ENCODE measurements at places on chromosomes 5 and 9. TPM values are rescaled to one million over a fixed set of nuclear protein-coding genes. Genes with fewer than 3 reads are reported as not detected.
A peak's percentile ranks its signal among the peaks of the same experiment; 100 is the strongest.

CATSPER3 gene
- 0.99 TPM for total RNA-seq

STPG3 gene
- total RNA-seq, result not detected

SLC34A3 gene
- not detected for total RNA-seq

FUBP3 gene
- total RNA-seq, result 58.4 TPM

MARCOL gene
- total RNA-seq, result not detected

LEAP2 gene
- total RNA-seq, result 28.3 TPM

CCL27 gene
- 0.68 TPM for total RNA-seq

RETREG1 gene
- total RNA-seq, result 5.9 TPM

RANBP3L gene
- total RNA-seq, result 8.1 TPM

DCANP1 gene
- total RNA-seq, result not detected

DNA sequence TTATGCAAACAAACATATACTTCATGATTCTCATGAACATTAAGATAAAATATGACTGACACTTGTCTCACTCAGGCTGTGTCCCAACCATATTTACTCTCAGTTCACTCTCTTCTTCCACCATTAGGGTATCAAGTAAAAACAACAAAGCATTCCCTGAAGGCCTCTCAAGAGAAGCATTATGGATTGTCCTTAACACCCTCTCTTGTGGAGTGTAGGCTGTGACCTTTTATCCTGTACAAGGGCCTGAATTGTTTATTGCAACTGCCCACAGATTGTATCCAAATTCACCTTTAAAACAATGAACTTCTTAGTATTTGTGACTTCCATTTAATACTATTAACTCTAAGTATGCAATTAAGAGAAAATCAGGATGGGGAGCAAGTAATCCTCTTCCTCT is 78.1 kb downstream of the RICTOR start:
- DNase-seq, result no peak

DNA sequence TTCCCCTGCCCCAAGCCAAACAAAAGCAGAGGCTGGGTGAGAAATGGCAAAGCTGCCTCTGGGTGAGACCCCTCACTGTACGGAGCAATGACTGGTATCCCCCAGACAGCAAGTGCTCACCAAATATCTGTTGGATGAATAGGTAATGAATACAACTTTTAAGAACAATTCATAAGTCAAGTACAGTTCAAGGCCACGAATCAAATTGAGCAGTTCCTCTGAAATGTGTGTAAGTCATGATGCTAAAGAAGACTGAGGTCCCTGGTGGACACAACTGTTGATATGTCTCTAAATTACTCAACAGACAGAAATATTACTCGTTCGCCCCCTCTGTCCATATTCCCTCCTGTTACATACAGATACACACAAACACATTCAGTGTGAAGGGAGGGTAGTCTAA is 160.7 kb downstream of the GLIS3 start:
- no peak for DNase-seq

GRCh38 chr5:79800979-79801827 is 111.6 kb downstream of the CMYA5 start:
- no peak for DNase-seq

DNA sequence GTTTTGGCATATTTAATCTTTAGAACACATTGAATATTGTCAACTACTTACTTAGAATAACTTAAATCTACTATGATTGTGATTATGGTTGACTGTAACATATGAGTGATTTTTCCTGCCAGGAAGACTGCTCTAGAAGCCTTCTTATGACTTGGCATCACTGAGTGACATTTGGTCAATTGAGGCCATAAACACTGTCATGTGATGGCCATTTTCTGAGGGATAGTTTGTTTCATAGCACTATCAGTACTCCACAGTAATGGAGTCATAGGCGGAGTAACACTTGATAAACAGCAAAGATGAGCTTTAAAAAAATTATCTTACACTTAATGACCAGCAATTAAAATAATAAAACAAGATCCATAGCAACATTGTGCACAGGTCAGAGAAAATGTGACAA is 31.0 kb downstream of the C9orf40 start:
- no peak for DNase-seq

DNA sequence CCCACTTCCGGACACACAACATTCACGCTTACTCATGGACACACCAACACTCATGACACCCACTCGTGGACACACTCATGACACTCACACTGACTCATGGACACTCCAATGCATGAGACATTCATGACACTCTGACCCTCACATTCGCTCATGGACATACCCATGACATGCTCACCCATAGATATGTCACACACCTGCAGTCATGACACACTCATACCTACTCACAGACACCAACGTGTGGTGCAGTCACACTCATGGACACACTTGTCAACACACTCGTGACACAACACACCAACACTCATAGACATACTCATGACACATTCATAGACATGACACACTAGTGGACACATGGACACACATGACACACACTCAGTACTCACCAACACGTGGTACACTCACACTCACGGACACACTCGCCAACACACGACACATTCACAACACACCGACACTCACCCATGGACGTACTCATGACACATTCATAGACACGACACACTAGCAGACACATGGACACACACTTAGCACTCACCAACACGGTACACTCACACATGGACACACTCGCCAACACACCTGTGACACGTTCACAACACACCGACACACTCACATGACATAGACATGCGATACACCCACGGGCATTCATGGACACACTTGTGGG is 73.4 kb downstream of the PHF2 start:
- DNase-seq, result no peak

DNA sequence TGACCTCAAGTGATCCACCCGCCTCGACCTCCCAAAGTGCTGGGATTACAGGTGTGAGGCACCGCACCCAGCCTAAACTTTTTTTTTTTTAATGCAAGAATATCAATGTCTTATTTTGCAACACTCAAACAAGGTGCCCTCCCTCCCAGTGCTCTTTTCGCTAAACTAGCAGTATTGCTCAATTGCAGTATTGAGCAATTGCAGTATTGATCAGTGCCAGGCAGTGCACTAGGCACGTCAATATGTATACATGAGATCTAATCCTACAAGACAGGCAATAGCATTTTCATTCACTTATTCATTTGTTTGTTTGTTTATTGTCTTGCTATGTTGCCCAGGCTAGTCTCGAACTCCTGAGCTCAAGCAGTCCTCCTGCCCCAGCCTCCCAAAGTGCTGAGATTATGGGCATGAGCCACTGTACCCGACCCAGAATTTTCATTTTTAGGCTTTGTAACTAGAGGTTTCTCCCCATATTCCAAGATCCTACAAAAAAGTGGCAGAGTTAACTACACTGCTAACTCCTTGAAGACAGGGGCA is 94.5 kb downstream of the TTLL11 start:
- no peak for DNase-seq

DNA sequence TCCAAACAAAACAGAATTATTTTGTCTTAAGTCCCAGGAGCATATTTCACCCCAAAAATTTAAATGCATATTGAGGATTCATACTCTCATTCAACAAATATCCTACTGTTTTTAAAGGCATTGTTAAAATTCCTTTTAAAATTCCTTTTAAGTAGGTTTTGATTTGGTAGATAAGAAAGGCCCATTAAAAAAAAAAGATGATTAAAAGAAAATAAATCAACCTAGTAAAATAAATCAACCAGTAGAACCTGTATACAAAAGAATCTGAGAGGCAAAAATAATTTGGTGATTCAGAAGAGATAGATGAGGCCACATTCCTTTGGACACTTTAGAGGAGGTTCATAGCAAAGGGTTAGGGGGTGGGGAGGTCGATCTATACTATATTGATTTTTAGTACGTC is 585.3 kb upstream of the TLE4 start:
- no peak for DNase-seq

- DNase-seq, result no peak
Observed at GRCh38 chr5:17123010-17123409, 94.4 kb upstream of the BASP1 start.

DNA sequence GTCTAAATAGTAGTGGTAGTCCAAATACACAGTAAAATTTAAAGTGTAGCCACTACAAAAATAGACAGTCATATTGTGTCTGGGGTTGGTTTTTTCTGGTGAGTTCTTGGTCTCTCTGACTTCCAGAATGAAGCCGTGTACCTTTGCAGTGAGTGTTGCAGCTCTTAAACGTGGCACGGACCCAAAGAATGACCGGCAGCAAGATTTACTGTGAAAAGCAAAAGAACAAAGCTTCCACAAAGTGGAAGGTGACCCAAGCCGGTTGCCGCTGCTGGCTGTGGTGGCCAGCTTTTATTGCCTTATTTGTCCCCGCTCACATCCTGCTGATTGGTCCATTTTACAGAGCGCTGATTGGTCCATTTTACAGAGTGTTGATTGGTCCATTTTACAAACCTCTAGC is 188.7 kb downstream of the ZNF608 start:
- no peak for DNase-seq

DNA sequence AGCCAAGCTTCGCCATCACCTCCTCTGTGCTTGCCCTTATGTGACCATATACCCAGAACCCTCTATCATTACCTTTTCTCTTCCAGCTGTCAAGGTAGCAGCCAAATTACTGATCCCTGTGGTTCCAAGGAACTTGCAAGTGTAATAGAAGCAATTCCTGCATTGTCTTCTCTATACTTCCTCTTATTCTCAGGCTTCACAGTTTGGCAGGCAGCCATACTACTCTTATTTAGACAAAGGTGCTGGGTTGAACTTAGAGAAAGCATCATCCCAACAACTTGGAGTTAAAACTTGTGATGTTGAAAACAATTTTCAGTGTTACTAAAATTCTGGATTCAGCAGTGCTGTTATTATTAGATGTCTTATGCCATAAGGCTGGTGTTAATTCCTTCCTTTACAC is 93.2 kb downstream of the NLN start:
- no peak for DNase-seq

DNA sequence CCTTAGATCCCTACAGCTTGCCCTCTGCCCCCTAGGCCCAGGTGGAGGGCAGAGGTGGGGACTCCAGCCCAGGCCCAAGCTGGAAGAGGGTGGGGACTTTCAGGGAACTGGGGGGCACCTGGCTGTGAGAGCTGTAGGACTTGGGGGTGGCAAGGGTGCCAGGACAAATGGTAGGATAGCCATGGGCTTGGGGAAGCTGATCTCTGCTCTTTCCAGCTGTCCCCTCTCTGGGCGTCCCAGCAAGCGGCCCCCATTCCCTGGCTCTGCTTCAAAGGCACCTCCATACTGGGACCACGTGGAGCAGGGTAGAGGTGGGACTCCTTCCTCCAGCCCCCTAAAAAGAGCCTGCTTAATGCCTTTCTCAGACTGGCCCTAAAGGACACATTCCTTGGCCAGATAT is 385 bp downstream of the LTC4S start:
- DNase-seq, result peak; percentile 42

GRCh38 chr5:94810281-94810680 is 191.8 kb downstream of the SLF1 start:
- no peak for DNase-seq

- no peak for DNase-seq
Observed at GRCh38 chr5:80867233-80867632, 92.9 kb upstream of the RASGRF2 start.

GRCh38 chr5:150079909-150080461 is 6.4 kb downstream of the CSF1R start:
- DNase-seq, result peak; percentile 40

Measured in ureter (tissue), 1 donor.